ENCODE measurements at places on chromosomes 2 and 18.

DNA sequence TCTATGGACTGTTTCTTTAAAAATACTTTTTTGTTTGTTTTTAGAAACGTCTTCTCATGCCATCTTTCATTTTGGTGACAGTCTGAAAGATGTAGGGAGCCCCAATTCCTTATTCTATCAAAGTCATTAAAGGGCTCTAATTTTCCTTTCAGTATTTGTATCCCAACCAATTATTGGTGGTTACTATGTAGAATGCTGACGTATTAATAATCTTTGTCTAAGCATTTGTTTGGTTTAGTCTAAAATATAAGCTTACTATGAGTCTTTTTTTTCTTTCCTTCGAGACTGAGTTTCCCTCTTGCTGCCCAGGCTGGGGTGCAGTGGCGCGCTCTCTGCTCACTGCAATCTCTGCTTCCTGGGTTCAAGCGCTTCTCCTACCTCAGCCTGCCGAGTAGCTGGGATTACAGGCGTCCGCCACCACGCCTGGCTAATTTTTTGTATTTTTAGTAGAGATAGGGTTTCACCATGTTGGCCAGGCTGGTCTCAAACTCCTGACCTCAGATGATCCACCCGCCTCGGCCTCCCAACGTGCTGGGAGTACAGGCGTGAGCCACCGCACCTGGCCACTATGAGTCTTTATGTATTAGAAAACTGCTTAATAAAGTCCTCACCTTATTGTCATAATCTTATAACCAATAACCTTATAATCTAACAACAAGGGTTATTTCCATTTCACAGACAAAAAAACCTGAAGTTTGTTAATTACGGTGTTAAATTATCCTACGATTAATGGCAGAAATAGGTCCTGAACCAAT, 849 bp upstream of the VRK2 start:
- no peak for DNase-seq

DNA sequence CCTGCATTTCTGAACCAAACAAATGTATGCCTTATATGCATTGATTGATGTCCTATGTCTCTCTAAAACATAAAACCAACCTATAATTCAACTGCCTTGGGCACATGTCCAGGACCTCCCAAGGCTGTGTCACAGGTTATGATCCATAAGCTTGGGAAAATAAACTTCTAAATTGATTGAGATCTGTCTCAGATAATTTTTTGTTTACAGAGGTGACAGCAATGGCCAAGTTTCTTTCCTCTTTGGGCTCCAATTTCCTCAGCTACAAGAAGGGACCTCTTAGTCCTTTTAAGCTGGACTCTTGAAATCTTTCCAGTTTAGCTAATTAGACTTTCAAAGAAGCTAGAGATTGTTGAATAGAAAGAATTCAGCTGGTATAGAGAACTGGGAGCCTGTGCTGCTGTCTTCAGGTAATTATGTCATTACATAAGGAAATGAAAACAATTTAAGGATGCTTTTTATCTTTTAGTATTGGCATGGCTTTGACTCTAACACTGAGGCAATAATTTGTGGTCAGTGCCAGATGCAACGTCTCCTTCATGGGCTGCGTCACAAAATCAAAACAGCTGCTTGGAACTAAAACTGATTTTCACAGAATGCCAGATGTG, 412.1 kb upstream of the TRIB2 start:
- DNase-seq = no peak

- DNase-seq = no peak
These were observed 39.2 kb downstream of the SCN1A start for GRCh38 chr2:166088634-166089033.

GRCh38 chr2:128411431-128411830, 92.8 kb upstream of the HS6ST1 start:
- DNase-seq = no peak

DNA sequence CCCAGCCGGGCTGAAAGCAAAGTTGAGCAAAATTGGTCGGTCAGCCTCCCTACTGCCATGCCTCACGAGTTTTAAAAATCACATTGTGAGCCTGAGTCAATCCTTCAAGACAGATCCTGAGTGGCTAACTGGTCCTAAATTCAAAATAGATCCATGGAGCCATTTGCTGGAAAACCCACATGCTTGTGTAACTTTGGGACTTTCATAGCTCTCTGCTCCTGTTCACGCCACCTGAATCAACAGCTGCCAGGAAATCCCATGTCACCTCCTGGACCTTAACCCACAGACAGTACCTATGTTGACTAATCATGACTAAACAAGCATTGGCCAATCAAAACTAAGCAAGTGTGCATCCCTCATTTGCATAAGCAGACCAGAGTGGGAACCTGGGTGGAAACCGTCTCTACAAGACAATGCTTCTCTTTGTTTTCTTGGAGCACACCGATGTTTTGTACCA, 42.8 kb upstream of the LDLRAD4 start:
- no peak for DNase-seq

DNA sequence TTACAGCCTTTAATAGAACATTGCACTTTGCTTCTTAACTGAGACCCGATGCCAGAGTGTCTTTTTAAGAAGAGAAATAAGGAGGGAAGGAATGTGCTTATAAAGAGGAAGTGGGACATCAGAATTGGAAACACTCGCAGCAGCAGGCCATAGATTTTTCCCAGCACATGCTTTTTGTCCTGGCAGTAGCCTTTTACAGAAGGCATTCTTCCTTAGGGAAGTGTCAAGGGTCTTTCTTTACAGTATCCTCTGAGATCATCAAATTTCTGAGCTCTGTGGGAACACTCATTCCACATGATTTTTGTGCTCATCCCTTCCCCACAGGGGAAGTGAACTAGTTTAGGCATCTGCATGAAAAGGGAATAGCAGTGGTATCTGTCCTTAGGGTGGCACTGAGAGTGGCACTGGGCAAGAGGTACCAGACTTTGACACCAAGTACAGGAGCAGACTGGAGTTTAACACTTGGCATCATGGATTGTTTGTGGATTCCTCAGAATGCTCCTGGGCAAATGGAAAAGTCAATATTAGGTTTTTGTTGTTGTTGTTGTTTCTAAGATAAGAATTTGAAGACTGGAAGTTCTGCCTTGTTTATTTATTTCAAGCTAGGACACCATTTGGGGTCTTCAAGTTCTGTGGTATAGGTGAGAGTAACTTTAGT, 4.1 kb downstream of the MYO1B start:
- no peak for DNase-seq

DNA sequence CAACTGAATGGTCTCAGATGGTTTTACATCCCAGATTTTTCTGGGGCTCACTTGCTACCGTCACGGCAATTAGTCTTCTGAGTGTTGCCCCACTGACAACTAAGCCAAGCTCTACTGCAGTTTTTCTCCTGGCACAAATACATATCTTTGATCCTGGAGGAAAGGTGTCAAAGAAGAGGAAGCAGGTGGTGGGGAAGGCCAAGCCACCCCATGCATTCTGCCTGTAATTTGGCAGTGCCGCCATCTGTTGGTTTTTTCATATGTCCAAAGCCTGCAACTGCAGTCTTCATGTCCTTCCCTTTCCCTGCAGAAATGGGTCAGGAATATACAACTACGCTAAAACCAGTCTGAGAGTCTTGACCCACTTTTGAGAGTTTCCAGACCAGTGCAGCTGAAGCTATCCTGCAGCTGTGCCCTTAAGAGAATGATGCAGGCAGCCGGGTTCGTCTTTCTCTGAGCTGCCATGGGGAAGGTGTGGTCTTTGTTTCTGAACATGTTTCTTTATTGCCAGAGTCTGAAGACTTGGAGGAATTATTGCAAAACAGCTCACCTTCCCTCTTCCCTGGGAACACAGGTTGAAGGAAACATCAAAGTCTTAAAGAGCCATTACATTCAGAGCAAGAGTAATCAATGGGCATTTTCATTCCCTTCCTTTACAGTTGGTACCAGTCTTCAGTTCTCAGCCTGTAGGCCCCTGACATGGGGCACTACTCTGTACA, 71.8 kb upstream of the ATL2 start:
- DNase-seq = no peak

GRCh38 chr2:203442463-203442862, 92.6 kb downstream of the RAPH1 start:
- no peak for DNase-seq

DNA sequence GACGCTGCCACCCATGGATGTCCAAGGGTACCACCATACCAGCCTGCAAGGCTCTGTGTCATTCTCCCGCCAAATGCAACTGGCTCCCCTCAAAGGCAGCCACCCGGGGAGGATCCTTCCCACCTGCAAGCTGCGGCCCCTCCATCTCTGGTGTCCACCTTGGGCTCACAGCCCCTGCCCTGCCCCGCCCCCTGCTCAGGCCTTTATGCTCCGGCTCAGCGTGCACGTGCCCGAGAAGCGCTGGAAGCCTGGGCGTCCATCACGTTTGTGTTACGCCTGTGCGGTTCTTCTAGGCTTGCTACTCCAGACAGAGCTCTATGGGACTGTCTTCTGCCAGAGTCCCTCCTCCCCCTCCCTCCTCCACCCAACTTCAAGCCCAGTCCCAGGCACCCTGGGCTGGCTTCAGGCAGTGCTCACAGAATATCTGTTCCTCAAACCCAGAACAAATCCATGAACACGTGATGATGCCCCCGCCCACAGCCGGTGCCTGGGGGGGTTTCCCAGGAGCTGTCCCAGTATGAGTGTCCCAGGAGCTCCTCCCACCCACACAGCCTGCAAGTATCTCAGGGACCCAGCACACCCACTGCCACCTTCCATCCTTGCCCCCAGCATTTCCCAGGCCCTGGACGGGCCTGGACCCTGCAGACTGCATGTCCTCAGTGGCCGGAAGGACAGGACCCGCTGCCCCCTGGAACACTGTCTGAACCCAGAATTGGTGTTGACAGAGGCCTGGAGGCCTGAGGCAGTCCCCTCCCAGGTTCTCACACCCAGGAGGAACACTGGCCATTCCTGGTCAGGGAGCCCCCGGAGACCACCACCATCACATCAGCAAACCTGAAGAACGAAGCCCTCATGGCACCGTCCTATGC, 30.3 kb downstream of the KIF1A start:
- DNase-seq = no peak

DNA sequence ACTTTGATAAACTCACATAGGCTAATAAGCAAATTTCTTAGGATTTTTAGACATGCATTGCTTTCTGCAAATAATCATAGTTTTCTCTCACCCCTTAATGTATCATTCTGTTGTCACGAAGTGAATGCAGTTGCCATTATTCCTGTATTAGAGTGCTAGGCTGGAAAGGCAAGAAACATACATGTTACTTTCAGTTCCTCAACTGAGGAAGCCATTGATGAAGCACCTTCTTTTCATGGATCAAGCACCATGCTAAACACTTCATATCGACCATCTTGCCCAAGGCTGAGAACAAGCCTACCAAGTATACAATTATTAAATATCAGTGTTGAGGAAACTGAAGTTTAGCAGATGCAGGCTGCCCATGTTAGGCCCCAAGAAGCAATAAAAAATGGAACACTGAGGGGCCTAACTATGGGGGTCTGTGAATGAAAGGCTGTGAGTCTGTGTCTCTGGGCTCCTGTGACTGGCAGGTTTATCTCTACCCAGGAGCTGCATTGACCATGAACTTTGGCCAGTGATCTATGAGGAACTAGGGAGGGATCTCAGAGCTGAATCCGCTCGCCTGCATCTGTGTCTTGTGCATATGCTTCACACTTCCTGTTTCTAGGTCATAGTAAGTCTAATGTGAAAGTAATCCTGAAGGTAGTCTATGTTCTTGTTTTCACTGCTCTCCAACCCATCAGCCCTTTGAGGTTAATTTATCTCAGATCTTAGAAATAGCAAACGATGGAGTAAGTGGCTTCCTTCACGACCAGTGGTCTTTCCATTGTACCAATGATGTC, 16.0 kb upstream of the TSPYL6 start:
- DNase-seq = no peak

DNA sequence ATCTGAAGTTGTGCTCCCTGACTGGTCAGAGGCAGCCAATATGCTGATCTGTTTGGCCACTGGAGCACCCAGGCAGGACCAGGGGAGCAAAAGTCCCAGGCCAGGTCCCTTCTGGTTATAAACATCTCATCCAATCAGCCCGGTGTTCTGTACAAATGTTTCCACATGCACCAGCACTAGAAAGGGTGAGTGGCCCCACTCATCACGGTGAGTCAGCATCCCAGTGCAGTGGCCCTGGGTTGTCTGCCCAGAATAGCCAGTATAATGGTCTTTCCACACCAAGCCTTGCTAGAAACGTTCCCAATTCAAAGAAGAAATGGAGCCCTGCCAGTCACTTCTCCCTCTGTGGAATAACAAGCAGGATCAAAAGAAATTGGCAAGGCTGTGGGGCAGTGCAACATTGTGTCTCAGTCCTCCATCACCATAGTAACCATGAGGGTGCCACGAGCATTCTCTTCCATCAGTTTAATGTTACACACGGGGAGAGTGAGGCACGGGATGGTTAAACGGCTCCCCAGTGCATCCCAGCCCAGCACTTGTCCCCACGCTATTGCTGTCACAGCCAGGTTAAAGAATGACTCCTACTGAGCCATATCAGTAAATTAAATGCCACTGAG, 174.9 kb downstream of the SEPTIN10 start:
- DNase-seq = no peak
